ENCODE measurements at places on chromosomes 1 and 21. TPM values are rescaled to one million over a fixed set of nuclear protein-coding genes. Genes with fewer than 3 reads are reported as not detected.

Gene PRMT6
- total RNA-seq, result 27.3 TPM

Gene TTC24
- 3.7 TPM for total RNA-seq

Gene C1orf53
- total RNA-seq, result 1.3 TPM

Gene OVAAL
- total RNA-seq, result not detected

Gene ARHGEF16
- not detected for total RNA-seq

Gene PKNOX1
- total RNA-seq, result 25.1 TPM

Gene SEMA4A
- 9.0 TPM for total RNA-seq

Gene MAPKAPK2
- 120 TPM for total RNA-seq

Gene GUCA2A
- not detected for total RNA-seq

Gene GBP7
- total RNA-seq, result not detected

Gene C1orf159
- total RNA-seq, result 30.0 TPM

Gene HES3
- not detected for total RNA-seq

Gene CACNA1S
- total RNA-seq, result not detected

Gene IL12RB2
- 218 TPM for total RNA-seq

Gene RIMS3
- 1.5 TPM for total RNA-seq

Gene PACC1
- 17.6 TPM for total RNA-seq

Gene PLCH2
- total RNA-seq, result 2.9 TPM

Gene VANGL1
- 9.9 TPM for total RNA-seq

Gene TTC22
- total RNA-seq, result 2.3 TPM

Gene GBP4
- total RNA-seq, result 36.8 TPM

Gene SPRR1A
- total RNA-seq, result not detected

All from activated T-helper 1 cell treated with anti-CD3 and anti-CD28 coated beads, Interleukin-12 subunit alpha, Interleukin-12 subunit beta, Interleukin-2, Interleukin-4 antibody, amounts not matched to agents 30 ng/mL and 10 ng/mL and 1 ng/mL, durations not matched to agents 14 hours and 24 hours and 36 hours (primary cell).